Hematopoietic multipotent progenitor cell treated with erythropoietin and hydrocortisone succinate and interleukin-3 and kit ligand, for 4 days (in vitro differentiated cells): ENCODE measurements at places on chromosomes 4 and X.

DNA sequence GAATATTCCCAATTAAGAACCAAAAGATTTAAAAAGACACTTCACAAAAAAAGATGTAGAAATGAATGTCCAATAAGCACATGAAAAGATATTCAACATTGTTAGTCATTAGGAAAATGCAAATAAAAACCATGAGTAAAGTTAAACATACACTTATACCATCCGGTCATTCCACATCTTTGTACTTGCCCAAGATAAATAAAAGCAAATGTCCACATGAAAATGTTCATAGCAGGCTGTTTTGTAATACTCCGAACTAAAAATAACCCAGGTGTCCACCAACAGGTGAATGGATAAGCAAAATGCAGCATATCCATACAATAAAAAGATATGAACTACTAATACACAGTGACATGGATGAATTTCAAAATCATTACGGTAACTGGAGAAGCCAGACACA lies 28.6 kb upstream of the ZCCHC4 start:
- no peak for DNase-seq

GRCh38 chrX:49910344-49910743 lies 12.1 kb upstream of the CLCN5 start:
- peak; percentile 6 for DNase-seq

DNA sequence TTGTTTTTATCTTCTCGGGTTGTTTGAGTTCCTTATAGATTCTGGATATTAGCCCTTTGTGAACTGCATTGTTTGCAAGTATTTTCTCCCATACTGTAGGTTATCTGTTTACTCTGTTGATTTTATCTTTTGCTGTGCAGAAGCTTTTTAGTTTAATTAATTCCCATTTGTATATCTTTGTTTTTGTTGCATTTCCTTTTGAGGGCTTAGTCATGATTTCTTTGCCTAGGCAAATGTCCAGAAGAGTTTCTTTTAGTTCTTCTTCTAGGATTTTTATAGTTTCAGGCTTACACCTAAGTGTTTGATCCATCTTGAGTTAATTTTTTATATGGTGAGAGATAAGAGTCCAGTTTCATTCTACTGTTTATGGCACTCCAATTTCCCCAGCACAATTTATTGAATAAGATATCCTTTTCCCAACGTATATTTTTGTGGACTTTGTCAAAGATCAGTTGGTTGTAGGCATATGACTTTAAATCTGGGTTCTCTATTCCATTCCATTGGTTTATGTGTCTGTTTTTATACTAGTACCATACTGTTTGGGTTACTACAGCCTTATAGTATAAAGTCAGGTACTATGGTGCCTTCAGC lies 54.3 kb downstream of the EGF start:
- no peak for DNase-seq

GRCh38 chr4:41712425-41712824 lies 36.1 kb downstream of the PHOX2B start:
- DNase-seq, result no peak

GRCh38 chrX:19750028-19750782 lies 137.2 kb downstream of the SH3KBP1 start:
- DNase-seq, result no peak

GRCh38 chrX:85140964-85141363 lies 102.6 kb downstream of the SATL1 start:
- no peak for DNase-seq

DNA sequence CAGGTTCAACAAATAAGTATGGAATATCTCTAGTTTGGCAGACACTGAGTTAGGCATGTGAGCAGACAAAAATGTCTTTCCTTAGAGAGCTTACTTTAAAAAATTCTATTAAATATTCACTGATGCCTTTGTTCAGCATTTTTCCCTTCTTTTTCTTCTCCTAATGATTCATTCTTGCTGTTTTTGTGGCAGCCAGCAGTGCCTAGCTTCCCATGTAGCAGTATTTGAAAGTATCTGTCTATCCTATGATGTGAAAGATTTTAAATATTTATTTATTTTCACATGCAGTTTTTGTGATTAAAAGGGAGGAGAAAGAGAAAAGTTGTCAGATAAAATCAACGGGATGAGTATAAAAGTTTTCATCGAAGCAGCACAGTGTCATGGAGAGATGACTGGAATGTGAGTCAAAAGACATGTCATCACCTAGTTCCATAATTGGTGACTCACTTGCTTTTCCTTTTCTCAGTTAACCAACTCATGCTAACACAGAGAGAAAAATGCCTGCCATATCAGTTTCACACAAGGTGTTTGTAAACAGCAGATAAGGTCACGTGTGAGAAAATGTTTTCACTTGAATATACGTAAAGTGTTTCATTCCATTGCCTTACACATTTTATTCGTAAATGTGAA lies 69.8 kb downstream of the BMPR1B start:
- DNase-seq, result no peak

GRCh38 chr4:102789317-102789717 lies 28.5 kb upstream of the MANBA start:
- peak; percentile 71 for DNase-seq

- DNase-seq, result no peak
These were observed 852.7 kb upstream of the SLIT2 start for GRCh38 chr4:19399001-19399400.

GRCh38 chr4:1406981-1407656 lies 877 bp upstream of the NKX1-1 start:
- DNase-seq, result no peak

GRCh38 chr4:145494666-145495270 lies 13.1 kb downstream of the SMAD1 start:
- DNase-seq, result peak; percentile 76

- no peak for DNase-seq
These were observed 104.5 kb upstream of the LNX1 start for GRCh38 chr4:53695540-53696463.

DNA sequence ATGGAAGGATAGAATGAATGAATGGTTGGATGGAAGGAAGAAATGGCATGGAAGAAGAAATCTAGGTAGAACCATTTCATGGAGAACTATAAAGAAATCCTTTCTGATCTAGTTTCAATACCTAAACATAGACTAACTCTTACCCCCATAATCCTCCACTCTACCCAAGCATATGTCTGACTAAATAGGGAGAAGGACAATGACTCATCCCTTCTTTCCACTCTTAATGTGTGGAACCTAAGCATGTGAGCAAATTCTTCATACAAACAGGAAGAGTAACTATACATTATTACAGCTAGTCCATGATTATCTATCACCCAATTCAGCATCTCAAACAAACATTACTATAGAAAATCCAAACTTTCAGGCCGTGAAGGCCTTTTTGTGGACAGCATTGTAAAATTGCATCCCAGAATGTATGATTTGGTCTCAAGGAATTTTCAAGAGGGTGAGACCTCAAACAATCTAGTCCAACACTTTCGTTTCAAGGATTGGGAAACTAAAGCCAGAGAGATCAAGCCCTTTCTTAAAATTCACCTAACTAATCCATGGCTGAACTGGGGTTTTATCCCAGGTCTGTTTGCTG lies 11.2 kb downstream of the C1QTNF7 start:
- DNase-seq, result no peak

DNA sequence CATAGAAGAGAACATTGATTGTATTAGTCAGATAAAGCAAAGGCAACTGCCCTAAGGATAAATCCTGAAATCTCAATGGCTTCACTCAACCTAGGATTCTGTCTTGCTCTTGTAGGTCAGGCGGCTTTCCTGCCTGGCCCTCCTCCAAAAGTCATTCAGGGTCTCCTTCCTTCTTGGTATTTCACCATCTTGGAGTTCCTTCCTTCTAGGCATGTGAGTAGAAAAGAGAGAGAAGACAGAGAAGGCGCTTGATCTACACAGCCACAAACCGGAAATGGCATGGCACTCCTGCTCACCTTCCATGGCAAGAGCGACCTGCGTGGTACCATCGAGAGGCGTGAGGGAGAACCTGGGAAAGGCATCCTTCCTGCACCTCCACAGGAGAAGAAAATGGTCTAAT lies 45.3 kb upstream of the HELT start:
- no peak for DNase-seq

GRCh38 chr4:1489639-1489995 lies 83.4 kb upstream of the NKX1-1 start:
- no peak for DNase-seq

- no peak for DNase-seq
These were observed 21.2 kb upstream of the LCORL start for GRCh38 chr4:18042754-18043153.

- DNase-seq, result no peak
These were observed 65.2 kb downstream of the PHOX2B start for GRCh38 chr4:41683326-41683725.

DNA sequence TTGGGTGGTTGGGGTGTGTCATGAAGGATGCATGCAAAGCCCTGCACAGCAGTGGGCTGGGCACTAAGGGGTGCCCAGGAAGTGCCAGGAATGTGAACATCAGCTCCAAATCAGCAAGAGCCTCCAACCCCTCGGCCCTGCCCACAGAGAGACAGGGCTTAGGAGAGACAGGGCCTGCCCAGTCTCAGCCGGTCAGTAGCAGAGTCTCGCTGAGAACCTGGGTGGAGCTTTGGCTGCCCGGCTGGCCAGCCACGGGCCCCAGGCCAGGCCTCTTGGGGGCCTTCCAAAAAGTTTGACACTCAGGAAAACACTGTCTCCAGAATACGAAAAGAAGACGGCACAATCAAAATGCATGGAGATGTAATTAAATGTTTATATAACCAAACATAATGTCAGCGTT lies 4.3 kb upstream of the MXD4 start:
- no peak for DNase-seq

GRCh38 chr4:145218251-145218650 lies 37.9 kb upstream of the OTUD4 start:
- no peak for DNase-seq

- no peak for DNase-seq
These were observed 50.7 kb downstream of the AMOT start for GRCh38 chrX:112789931-112790330.

DNA sequence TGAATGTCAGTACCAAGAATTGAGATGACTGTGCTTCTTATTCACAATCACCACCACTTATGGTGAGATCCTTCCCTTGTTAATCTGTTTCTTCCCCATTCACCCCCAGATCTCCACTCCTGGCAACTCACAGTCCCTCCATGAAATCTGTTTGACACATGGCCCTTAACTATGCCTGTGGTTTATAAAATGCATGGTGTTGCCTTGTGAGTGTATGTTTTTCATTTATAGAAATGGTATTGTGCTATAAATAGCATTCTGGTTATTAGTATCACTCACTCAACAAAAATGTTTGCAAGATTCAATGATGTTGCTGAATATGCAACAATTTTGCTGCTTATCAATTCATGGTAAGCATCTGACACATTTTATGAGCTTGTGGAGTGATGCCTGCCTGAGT lies 131.0 kb downstream of the PRKX start:
- no peak for DNase-seq

- peak; percentile 37 for DNase-seq
These were observed 669 bp downstream of the TMEM150C start for GRCh38 chr4:82560853-82561785.

DNA sequence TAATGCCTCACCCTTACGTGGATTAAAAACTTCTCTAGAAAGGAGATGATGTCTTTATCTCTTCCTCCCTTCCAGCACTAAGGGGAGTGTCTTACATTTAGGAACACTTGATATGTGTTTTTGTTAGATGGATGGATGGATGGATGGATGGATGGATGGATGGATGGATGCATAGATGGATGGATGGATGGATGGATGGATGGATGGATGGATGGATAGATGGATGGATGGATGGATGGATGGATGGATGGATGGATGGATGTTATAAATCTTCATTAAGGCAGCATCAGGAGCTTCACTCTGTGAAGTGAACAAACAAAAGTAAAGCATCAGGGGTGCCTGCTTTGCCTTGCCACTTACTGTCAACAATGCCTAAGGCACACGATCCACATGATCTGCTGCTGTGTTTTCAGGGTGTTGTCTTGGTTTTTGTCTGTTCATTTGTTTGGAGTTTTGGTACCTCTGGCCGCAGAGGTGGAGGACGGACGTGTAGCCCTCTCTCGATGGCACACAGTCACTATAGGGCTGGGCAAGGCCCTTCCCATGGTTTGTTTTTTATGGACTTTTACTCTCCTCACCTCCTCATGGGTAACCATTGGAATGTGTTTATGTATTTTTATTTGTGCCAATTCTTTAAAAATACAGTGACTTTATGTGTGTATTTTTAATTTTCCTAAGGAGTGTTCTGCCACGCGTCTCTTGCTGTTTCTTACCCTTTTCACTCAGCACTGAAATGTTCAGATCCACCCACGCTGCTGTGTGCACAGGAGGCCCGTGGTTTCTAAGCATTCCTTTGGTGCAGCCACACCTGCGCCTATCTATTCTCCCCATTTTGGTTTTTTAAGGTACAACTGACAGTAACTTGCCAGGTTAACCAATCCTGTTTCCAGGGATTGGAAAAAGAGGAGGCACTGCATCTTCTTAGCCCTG lies 91.8 kb upstream of the ENPP6 start:
- DNase-seq, result no peak

DNA sequence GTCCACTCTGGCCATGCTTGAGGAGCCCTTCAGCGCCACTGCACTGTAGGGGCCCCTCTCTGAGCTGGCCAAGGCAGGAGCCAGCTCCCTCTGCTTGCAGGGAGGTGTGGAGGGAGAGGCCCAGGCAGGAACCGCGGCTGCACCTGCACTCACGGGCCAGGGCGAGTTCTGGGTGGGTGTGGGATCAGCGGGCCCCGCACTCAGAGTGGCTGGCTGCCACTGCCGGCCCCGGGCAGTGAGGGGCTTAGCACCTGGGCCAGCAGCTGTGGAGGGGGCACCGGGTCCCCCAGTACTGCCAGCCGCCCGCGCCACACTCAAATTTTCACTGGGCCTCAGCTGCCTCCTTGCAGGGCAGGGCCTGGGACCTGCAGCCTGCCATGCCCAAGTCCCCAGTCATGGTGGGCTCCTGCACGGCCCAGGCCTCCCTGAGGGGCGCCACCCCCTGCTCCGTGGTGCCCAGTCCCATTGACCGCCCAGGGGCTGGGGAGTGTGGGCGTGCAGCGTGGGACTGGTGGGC lies 347.2 kb upstream of the SPOCK3 start:
- DNase-seq, result no peak

DNA sequence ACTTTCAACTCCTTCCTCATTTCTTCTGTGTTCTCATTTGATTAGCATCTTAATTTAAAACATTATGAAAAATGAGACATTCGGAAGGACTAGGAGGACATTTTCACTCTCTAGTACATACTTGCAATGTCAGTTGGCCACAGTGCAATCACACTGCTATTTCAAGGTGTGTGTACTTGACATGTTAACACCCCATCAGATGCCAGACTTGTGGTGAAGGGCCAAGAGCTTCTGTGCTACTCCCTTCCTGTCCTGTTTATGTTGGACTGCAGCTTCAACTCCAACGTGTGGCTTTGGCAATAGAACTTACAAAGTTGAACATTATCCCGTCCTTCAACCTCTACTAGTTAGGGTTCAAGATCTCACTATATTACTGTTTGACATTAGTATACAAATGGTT lies 221.0 kb downstream of the PALLD start:
- peak; percentile 5 for DNase-seq
